ENCODE measurements at places on chromosomes 3 and 15.

DNA sequence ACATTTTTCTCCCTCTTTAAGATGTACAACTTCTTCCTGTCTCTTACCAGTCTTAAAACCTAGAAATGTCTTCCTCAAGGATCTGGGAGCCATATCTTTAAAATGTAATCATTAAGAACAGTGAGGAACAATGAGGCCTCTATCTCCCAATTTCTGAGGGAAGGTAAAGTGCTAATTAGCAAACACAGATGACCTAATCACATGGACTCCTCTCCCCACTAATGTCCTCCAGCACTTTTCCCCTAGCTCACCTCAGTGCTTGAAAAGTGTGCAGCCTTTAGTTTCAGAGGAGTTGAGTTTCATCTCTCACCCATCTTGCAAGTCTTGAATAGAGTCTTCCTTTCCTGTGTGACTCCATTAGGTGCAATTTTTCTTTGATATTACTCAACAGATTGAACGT lies 771.0 kb downstream of the PDCD6IP start:
- DNase-seq: no peak

GRCh38 chr15:63970621-63971426 lies 75.5 kb downstream of the DAPK2 start:
- no peak for DNase-seq

DNA sequence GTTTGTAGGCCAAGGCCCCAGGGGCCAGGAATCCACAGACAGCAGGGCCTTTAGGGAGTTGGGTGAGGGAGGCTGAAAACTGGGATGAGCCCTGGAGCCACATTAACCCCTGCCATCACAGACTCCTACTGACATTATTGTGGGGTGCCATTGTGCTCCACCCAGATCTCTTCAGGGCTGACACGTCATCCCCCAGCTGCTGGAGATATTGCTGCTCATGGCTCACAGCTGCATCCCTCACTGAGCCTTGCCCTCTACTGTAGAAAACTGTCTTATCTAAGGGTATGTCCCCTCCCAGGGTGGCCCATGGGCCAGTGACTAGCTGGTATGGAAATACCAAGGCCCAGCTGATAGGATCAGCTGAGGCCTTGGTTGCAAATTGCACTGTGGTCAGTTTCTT lies 87.3 kb upstream of the PRR23C start:
- no peak for DNase-seq

- DNase-seq: no peak
These were observed 406.9 kb downstream of the TIGIT start for GRCh38 chr3:114700637-114701234.

GRCh38 chr3:70250492-70250891 lies 61.9 kb downstream of the MDFIC2 start:
- DNase-seq: no peak

DNA sequence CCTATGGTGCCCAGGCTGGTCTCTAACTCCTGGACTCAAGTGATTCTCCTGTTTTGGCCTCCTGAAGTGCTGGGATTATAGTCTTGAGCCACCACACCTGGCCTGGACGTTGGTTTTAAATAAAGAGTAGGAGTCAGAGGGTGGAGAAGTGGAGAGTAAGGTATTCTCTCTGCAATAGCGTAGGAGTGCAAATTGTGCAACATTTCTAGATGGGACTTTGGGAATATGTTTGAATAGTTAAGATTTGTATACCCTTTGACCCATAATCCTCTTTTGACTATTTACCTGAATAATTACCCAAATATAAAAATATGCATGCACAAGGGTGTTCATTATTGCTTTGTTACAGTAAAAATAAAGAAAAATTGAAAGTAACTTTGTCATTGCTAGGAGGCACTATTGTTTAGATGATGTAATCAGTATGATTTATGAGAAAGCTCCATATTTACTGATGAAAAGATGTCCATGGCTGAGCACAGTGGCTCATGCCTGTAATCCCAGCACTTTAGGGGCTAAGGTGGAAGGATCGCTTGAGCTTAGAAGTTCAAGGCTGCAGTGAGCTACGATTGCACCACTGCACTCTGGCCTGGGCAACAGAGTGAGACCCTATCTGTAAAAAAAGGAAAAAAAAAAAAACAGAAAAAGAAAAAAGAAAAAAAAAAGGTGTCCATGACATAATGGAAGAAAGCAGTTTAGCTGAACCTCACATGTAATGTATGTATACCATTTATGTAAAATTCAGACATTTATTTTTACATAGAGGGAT lies 15.1 kb upstream of the XYLB start:
- no peak for DNase-seq

- DNase-seq: no peak
These were observed 38.7 kb upstream of the CCDC50 start for GRCh38 chr3:191290311-191291025.

DNA sequence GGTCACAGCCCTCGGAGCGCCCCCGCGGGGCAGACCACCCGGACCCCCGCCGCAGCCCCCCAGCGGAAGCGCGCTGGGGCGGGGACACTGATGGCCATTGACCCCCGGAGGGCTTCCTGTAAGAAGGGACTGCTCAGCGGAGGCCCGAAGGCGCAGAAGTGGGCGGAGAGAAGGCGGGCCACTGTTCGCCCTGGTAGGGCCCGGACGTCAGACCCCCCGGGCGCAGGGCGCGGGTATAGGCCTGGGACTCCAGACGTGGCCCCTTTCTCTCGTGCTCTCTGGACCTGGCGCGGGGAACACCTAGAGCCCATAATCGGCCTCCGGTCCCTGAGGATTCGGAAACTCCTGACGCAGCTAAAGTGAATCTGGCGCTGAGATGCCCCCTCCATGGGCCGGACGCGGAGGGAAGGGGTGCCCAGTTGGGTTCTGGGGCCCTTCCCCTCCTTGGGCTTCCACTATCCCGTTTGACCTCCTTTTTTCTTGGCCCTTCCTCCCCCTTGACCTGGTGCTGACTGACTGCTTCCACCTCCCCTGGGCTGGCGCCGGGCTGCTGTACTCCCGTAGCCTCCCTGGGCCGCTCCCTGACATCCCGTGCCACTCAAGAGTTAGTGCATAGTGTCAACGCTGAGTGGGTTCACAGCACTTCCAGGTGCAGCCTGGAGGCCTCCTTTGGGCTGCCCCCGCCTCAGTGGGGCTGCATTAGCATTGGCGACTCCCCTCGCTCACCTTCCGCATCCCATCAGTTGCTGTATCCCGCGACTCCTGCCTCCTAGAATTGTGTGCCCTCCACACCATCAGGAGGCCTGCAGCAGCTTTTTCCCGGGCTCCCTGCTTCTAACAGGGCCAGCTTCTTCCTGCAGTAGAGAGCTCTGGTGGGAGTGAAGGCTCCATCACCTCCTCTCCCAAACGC lies 694 bp downstream of the ABTB1 start:
- peak; percentile 50 for DNase-seq

GRCh38 chr15:64749999-64750657 lies 25.3 kb downstream of the RBPMS2 start:
- no peak for DNase-seq

DNA sequence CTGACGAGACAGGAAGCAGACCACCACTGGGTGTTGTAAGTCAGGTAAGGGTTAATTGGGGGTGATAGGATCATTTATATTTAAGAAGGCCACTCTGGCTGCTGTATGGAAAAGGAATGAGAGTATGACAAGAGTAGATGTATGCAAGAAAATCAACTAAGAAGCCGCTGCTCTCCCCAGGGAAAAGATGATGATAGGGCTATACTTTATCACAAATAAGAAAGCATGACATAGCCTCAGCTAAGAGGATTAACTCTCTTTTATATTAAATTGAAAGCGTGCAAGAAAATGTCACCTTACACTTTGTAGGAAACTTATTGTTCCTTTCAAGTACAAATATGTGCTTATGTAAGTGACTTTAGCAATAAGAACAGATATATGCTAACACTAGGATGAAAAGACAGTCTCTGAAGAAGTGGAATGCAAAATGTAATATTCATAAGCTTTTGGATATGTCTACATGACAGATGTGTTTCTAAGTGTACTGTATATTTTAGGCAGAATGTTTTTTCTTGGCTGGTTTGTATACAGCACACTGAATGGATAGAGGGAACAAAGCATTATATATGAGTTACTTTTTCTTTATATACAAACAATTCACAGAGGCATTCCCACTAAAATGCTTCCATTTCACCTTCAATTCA lies 8.7 kb upstream of the NDUFB4 start:
- DNase-seq: no peak

GRCh38 chr3:194140520-194141414 lies 4.8 kb downstream of the HES1 start:
- peak; percentile 84 for DNase-seq

- DNase-seq: no peak
These were observed 15.0 kb downstream of the CEP152 start for GRCh38 chr15:48795901-48796300.

- no peak for DNase-seq
These were observed 307.2 kb downstream of the FEZF2 start for GRCh38 chr3:62065985-62066693.

- DNase-seq: no peak
These were observed 57.3 kb downstream of the TGFBR2 start for GRCh38 chr3:30663533-30664241.

GRCh38 chr3:32237670-32238452 lies 619 bp upstream of the CMTM8 start:
- no peak for DNase-seq

GRCh38 chr15:35671197-35671596 lies 125.2 kb upstream of the DPH6 start:
- DNase-seq: no peak

GRCh38 chr15:72866182-72866581 lies 82.6 kb upstream of the ADPGK start:
- DNase-seq: no peak

DNA sequence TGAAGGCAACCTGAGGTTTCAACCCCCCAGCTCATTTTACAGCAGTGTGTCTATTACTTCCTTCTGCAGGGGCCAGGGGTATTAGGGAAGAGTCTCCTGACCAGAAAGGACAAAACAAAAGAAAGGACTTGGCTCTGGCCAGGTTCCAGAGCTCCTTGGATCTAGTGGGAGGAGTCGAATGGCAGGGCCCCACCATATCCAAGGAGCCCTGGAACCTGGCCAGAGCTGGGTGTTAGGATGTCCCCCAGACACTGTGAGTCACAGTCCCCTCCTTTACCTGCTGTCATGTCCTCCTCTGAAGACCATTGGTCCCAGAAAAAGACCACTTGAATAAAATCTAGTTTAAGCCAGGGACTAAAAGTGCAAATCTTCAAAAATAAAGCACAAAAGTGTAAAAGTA lies 113.2 kb downstream of the EEFSEC start:
- DNase-seq: peak; percentile 93

DNA sequence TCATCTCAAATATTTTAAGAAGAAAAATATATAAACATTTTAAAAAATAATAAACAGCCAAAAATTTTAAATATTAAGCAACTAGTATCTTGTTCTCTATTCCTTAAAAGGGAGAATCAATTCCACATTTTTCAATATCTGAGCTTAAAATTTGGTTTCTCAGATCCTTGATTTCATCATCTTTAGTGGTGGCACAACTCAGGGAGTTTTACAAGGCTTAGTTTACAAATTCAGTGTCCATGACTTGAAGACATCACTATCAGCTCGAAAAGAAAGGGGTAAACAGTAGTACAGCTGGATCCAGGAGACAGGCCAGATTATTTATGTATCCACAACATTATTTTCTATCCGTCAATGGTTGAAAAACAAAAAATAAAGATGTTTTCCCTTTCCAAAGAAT lies 11.6 kb downstream of the IGF2BP2 start:
- no peak for DNase-seq

- no peak for DNase-seq
These were observed 38.2 kb upstream of the BNC1 start for GRCh38 chr15:83322691-83323090.

- no peak for DNase-seq
These were observed 887.3 kb downstream of the NTRK3 start for GRCh38 chr15:87369269-87369668.

- no peak for DNase-seq
These were observed 46.4 kb downstream of the DLEC1 start for GRCh38 chr3:38085311-38085942.

DNA sequence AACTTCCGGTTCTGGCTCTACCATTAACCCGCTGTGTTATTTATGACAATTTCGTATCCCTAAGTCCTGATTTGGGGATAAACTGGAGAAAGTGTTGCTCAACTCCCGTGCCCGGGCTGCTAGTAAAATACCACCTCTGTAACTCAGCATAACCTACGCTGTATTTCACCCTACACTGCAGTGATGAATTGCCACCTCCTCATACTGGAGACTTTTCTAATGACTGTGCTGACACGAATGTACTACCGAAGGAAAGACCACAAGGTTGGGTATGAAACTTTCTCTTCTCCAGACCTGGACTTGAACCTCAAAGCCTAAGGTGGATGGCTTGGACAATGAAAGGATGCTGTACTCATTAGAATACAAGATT lies 16.5 kb downstream of the SLC51A start:
- DNase-seq: no peak

DNA sequence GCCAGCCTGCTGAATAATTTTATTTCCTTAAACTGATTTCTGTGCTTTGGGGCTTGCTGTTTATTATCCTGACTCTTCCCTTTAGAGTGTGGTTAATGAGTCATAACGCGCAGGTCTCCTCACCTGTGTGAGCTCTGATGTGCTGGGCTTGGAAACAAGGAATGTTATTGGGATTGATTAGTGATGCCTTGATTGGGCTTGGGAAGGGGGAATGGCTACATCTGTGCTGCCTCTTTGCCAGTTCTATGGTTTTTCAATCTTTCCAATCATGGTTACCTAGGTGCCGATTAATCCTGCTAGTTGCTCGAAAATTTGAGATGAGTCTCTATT lies 161.0 kb downstream of the THSD4 start:
- DNase-seq: no peak

DNA sequence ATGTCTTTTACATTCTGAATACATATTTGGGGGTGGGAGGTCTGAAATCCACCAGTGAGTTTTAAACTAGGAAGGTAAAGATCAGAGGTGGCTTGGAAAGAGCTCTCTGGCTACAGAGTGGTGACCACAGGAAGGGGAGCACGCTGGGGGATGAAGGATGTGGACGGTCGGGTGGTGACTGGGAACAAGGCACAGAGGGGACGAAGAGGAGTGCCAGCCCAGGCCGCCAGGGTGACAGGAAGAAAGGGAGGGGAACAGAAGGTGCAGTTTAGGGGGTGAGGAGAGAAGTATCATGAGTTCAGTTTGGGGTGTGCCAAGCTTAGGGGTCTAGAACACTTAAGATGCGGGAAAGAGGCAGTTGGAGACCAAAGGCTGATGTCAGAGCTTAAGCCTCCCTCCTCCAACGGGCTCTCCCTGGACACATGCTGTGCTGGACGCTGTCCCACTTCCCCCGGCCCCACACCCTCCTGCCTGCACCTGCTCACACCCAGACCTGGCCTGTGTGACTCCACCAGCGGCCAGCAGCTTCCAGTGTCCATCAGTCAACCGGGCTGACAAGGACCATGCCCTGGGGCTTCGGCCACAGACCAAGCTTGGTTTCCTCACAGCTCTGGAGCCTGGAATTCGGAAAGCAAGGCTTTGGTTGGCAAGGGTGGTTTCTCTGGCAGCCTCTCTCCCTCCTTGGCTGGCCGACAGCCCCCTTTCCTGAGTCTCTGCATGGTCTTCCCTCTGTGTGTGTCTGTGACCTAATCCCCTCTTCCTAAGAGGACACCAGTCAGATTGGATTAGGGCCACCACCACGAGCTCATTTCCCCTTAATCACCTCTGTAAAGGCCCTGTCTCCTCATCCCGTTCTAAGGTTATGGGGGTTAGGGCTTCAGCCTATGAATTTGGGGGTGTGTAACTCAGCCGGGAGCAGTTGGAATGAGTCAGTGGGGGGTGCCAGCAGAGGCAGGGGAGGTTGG lies 120.4 kb upstream of the IQSEC1 start:
- DNase-seq: no peak

All from COR-L47 (cell line).